ENCODE measurements at places on chromosomes 11 and 22.

DNA sequence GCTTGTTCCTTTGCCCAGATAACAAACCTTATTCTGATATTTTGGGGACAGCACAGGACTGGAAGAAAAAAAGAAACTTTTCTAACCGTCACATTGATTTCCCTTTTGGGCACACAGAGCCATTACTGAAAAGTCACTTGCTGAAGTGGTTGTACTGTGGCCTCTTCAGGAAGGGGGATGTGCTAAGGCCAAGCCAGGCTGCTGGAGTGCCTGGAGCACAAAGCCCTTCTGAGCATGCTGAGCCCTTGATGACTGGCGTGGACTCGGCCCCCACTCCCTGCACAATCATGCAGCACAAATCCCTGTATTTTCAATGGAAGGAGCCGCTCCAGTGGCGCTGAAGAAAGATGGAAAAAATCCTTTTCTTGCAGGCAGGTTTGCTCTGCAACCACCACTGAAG, 164.2 kb downstream of the NTM start:
- no peak for DNase-seq

- no peak for DNase-seq
Measured at GRCh38 chr11:2703363-2704141, 3.8 kb upstream of the KCNQ1OT1 start.

- DNase-seq, result no peak
Measured at GRCh38 chr11:40274017-40274416, 1185.4 kb downstream of the LRRC4C start.

DNA sequence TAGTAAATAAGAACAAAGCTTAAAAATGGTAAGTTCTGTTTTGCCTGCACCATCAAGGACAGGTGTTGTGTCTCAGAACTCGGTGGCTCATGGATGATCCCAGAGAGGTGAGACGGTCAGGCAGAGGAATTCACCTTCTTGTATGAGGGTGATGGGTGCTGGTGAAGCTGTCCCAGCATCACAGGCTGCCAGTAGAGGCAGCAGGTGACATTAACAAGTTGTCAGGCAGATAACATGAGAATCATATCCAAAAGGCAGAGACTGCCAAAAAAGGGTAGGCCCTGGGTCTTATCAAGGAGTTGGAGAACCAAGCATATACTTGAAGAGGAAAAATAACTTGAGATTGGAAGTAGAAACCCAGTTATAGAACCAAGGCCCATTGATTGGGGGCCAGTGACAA, 437.8 kb downstream of the DYNC2H1 start:
- DNase-seq, result no peak

DNA sequence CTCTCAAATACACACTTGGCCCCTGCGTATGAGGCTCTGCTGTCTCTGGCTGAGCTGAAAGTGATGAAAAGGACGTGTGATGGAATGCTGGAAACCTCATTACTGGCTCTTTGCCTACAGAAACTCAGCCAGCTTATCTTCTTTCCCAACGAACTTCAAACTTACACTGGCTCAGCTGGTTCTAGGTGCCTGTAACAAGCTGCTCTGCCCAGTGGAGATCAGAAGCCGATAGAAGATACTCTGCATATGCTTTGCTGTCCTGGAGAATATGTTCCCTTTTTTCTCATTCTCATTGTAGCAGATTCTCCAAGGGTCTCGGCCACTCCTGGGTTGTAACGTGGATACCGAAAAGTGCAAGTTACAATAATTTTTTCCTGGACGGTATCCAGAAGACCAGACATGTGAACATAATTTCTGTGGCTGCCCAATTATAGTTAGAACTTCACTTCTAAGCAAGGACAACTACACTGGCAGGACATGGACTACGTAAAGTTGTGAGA, 405.3 kb upstream of the CCDC90B start:
- no peak for DNase-seq

DNA sequence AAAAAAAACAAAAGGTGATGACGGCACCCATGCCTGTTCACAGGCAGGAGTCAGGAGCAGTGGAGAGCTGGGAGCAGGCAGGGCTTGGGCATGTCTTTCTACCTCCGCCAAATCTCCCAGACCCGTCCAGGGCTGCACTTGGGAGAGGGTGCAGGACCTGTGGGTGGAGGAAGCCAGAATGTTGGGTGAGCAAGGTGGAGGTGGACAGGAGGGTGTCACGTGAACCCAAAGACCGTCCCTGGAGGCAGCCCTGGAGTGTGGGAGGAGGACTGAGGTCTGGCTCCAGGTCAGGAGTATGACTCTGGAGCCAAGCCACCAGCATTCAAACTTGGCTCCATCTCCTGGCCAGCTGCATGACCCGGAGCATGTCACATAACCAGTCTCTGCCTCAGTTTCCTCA, 26.6 kb upstream of the RELT start:
- no peak for DNase-seq

- DNase-seq, result no peak
Measured at GRCh38 chr11:76736773-76737495, 46.2 kb upstream of the TSKU start.

DNA sequence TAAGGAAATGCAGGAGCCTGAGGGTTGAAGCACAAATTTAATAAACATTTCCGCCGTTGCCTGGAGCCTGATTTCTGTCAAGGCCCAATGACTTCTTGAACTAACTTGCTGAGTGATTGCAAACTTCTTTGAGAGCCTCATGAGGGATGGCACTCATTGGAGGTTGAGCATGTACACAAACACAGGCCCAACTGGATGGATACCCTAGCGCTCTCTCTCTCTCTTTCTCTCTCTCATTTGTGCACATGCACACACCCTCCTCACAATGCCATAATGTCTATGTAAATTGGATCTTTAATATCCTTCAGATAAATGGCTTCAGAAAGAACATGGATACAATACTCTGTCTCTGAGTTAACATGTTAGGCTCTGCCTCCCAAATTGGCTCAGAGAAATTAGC, 597.7 kb upstream of the CADM1 start:
- DNase-seq, result no peak

DNA sequence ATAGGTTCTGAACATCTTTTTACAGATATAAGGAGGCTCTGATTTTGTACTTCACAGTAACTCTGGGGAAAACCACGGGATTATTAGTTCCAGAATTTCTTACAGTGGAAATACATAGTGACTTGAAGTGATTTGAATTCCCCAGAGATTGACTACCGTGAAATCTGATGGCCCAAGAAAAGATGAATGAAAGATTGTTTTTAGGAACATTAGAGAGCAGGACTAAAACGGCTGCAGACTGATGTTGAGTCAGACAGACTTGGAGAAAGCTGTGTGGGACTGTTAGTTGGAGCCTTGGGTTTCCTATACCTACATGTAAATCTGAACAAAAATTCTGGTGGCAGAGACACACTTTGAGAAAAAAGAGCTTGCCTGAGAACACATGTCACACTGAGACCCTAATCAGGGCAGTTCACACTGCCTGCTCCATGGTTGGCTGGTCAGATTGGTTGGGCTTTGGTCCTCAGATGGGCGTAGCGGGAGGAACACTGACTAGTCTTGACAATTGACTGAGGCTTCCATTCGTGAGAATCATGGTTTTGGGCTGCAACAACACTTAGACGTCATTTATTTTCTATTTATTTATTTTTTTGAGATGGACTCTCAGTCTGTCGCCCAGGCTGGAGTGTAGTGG, 6.8 kb downstream of the PPP6R3 start:
- DNase-seq, result no peak

DNA sequence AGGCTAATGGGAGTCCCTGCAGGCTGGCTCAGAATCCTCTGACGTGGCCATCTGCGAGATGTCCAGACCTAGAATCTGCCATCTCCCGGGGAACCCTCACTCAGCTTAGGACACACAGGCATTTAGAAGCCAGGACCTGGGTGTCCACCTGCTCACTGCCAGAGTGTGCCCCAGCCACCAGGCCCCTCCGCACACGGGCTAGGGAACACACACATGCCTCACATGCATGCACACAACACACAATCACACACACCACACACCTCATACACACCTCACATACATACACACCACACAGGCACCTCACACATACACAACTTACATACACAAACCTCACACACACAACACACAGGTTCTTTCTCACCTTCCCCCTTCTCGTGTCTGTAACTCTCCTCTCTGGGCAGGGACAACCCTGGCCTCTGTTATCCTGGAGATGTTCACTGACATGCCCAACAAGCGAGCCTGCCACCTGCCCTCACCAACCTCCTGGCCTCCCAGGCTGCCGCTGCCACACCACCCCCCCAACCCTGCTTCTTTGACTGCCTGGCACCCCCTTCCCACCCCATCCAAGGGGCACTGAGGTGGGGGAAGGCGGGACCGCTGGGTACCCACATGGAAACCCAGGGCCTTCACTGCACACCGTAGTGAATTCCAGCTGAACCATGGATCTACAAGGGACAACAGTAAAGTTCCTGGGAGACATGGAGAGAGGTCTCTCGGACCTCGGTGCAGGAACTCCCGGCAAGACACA, 38.1 kb downstream of the GNB1L start:
- DNase-seq, result no peak
